Mesenchymal stem cell (in vitro differentiated cells and primary cell): ENCODE measurements at places on chromosomes 12 and 14.
A peak's percentile ranks its signal among the peaks of the same experiment; 100 is the strongest.

GRCh38 chr12:25976289-25976688 is 17.8 kb downstream of the RASSF8 start:
- peaks cover 10% of the 10 kb centered on the region for H3K36me3 ChIP-seq
- no peak overlapping the region for H3K27ac ChIP-seq
- H3K4me3 ChIP-seq: no peak overlapping the region
- H3K4me1 ChIP-seq: peaks cover 3% of the 10 kb centered on the region
- H3K27me3 ChIP-seq: no peaks in the 10 kb centered on the region

- peak; percentile 92 for DNase-seq
- peak overlapping the region; percentile 90 for H3K27ac ChIP-seq
- H3K4me3 ChIP-seq: peak overlapping the region; percentile 57
These were observed 153.6 kb downstream of the PHLDA1 start for GRCh38 chr12:75877763-75878621.

GRCh38 chr14:53180272-53181221 is 27.4 kb upstream of the DDHD1 start:
- no peaks in the 10 kb centered on the region for H3K36me3 ChIP-seq
- no peak overlapping the region for H3K27ac ChIP-seq
- DNase-seq: peak; percentile 57
- no peaks in the 10 kb centered on the region for H3K27me3 ChIP-seq
- H3K4me1 ChIP-seq: peaks cover 1% of the 10 kb centered on the region

DNA sequence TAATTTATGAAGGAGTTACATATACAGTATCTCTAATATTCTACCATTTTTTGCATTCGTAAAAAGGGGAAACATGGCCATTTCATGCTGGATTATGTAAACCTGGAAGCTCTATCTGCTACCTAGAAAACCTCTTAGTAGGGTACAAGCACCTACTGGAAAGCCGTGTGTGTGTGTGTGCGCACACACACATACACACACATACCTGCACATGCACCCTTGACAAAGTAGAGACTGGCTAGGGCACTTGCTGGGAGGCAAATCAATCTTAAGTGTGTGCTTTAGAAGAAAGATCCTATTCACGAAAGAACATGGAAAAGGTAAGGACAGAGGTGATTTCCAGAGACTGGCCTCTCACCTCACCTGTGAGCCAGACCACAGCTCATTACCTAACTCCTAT is 190.8 kb downstream of the SLC5A8 start:
- DNase-seq: no peak
- H3K27ac ChIP-seq: peak overlapping the region; percentile 84
- H3K4me3 ChIP-seq: no peak overlapping the region
- H3K27me3 ChIP-seq: no peaks in the 10 kb centered on the region

DNA sequence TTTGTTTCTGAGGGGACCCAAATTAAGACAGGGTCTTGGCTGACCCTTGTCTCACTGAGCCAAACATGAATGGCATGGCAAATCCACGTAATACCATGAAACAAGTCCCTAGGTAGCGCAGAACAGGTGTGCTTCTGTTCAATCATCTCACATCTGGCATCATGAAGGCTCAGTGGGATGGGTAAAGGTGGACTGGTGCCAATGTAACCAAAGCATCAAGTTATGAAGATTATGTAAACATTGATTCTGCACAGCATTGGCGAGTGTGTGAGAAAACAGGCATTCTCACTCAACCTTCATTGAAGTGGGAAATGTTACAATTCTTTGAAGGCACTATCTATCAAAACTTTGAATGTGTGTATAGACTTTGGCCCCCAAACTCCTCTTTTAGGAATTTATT is 41.9 kb downstream of the PTGER2 start:
- peaks cover 7% of the 10 kb centered on the region for H3K4me1 ChIP-seq
- peak overlapping the region; percentile 75 for H3K27ac ChIP-seq
- no peak overlapping the region for H3K4me3 ChIP-seq
- no peaks in the 10 kb centered on the region for H3K27me3 ChIP-seq
- DNase-seq: no peak

GRCh38 chr12:9991876-9992275 is 7.0 kb downstream of the CLEC1B start:
- no peak for DNase-seq
- H3K27me3 ChIP-seq: no peaks in the 10 kb centered on the region
- H3K4me1 ChIP-seq: no peaks in the 10 kb centered on the region
- H3K4me3 ChIP-seq: no peak overlapping the region

- H3K27me3 ChIP-seq: no peaks in the 10 kb centered on the region
- DNase-seq: no peak
- no peaks in the 10 kb centered on the region for H3K36me3 ChIP-seq
- H3K27ac ChIP-seq: no peak overlapping the region
These were observed 256.2 kb downstream of the DAD1 start for GRCh38 chr14:22332686-22333421.

DNA sequence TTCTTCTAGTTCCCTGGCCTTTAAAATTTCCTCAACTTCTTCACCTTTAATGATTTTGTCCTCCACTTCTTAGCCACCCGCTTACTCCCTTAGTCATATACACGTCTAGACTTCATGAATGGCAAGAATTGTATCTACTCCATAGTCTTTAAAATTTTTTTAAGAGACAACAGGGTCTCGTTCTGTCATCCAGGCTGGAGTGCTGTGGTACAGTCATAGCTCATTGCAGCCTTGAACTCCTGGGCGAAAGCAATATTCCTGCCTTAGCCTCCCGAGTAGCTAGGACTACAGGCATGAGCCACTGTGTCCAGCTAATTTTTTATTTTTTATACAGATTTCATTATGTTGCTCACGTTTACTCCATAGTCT is 47.9 kb downstream of the BBS10 start:
- H3K4me3 ChIP-seq: no peak overlapping the region
- H3K36me3 ChIP-seq: no peaks in the 10 kb centered on the region
- DNase-seq: no peak
- H3K27ac ChIP-seq: peak overlapping the region; percentile 8

- no peak overlapping the region for H3K4me3 ChIP-seq
- H3K27ac ChIP-seq: no peak overlapping the region
- H3K27me3 ChIP-seq: no peaks in the 10 kb centered on the region
- DNase-seq: no peak
These were observed 84.8 kb downstream of the NRXN3 start for GRCh38 chr14:78254911-78255461.

GRCh38 chr12:28898038-28898437 is 251.0 kb upstream of the FAR2 start:
- H3K4me3 ChIP-seq: no peak overlapping the region
- no peaks in the 10 kb centered on the region for H3K36me3 ChIP-seq
- DNase-seq: no peak
- H3K27ac ChIP-seq: no peak overlapping the region

DNA sequence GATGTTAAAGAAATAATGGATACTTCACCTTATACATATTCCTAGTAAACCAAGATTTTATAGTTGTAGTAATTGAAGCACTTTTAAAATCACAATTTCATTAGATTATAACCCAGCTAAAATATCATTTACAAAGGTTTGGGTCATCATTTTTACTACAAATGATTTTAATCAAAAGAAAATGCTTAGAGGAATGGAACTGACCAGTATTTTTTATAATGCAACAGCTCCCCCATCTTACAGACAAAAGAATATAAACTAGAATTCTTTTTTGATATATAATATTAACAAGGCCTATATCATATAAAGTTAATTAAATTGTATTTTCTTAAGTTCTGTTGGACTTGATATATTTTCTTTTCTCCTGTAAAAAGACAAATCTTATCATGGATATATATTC is 20.4 kb upstream of the LRFN5 start:
- no peak overlapping the region for H3K27ac ChIP-seq
- no peak for DNase-seq
- H3K4me1 ChIP-seq: no peaks in the 10 kb centered on the region
- H3K4me3 ChIP-seq: no peak overlapping the region
- no peaks in the 10 kb centered on the region for H3K27me3 ChIP-seq

DNA sequence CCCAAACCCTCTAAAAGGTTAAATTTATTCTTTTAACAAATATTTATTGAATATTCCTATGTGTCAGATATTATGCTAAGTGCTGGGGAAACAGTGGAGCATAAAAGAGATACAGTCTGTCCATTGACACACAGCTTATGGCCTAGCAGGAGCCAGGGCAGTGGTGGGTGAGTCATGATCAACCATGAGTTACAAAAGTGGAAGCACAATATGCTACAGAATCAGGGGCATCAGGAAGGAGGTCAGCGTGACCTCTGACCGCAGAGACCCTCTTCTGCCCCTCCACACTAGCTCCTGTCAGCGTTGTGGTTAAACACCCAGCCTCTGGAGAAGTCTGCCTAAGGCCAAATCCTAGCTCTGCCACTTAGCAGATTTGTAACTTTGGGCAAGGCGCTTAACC is 4.7 kb upstream of the PPP1R1A start:
- peaks cover 28% of the 10 kb centered on the region for H3K4me1 ChIP-seq
- H3K27ac ChIP-seq: peak overlapping the region; percentile 74
- no peak overlapping the region for H3K4me3 ChIP-seq
- peaks cover 33% of the 10 kb centered on the region for H3K27me3 ChIP-seq
- no peak for DNase-seq

GRCh38 chr12:112988224-112988623 is 9.9 kb downstream of the OAS2 start:
- no peak overlapping the region for H3K4me3 ChIP-seq
- peaks cover 38% of the 10 kb centered on the region for H3K36me3 ChIP-seq
- no peaks in the 10 kb centered on the region for H3K27me3 ChIP-seq

DNA sequence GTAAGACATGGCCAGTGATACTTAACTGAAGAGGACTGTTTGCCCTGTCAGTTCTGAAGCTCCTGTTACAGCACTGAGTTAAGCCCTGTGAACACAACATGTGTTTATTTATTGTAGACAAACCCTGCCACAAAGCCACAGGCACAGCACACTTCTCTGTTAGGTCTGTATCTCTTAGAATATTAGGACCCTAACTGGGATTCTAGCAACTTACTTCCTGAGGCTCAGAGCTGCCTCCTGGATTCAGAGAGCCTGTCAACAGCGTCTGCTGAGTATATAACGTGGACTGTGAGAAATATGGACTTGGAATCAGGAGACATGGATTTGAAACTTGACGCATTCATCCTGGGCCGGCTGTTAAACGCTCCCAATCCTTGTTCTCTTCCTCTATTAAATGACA is 135.0 kb upstream of the HIF1A start:
- peak; percentile 83 for DNase-seq
- H3K27ac ChIP-seq: peak overlapping the region; percentile 98
- H3K4me3 ChIP-seq: no peak overlapping the region

DNA sequence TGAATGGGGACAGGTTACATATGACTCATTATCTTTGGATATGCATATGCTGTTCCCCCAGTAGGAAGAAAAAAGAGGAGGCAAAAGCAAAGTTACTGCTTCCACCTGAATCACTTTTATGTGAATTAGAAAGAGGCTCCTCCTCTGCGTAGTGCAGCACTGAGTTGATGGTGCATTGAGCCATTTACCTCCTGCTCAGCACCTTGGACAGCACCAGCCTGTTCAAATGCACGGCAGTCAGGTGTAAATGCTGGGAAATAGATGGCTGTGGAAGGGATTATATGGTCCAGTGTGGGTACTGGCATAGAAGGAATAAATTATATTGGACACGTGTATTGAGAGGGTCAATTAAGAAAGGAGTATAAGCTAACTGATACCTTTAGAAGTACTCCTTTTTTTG is 541.9 kb upstream of the SEL1L start:
- H3K27me3 ChIP-seq: no peaks in the 10 kb centered on the region
- no peak overlapping the region for H3K4me3 ChIP-seq
- no peaks in the 10 kb centered on the region for H3K4me1 ChIP-seq
- DNase-seq: no peak
- H3K27ac ChIP-seq: no peak overlapping the region

- H3K4me1 ChIP-seq: no peaks in the 10 kb centered on the region
- DNase-seq: no peak
- peaks cover 24% of the 10 kb centered on the region for H3K27me3 ChIP-seq
- no peaks in the 10 kb centered on the region for H3K36me3 ChIP-seq
- H3K4me3 ChIP-seq: no peak overlapping the region
These were observed 449.2 kb downstream of the DPF3 start for GRCh38 chr14:72444701-72445100.

- H3K27ac ChIP-seq: no peak overlapping the region
- H3K27me3 ChIP-seq: no peaks in the 10 kb centered on the region
- H3K4me1 ChIP-seq: no peaks in the 10 kb centered on the region
- no peak for DNase-seq
- no peaks in the 10 kb centered on the region for H3K36me3 ChIP-seq
These were observed 210.0 kb upstream of the SEL1L start for GRCh38 chr14:81743605-81744004.

DNA sequence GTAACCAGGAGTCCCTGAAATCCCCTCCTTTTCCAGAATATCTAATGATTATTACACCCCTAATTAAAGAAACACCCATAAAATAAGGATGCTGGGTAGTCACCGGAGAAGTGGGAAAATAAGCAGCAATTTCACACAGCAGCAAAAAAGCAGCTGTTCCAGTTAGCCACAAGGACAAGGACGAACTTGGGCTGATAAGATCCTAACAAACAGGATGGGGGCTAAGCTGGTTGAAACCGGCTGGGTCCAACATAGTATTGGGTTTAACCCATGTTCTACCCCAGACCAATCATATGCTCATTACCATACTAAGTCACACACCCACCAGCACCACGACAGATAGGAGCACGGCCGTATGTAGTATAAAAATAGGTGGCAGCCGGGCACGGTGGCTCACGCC is 100.7 kb downstream of the RPL10L start:
- no peaks in the 10 kb centered on the region for H3K4me1 ChIP-seq
- no peaks in the 10 kb centered on the region for H3K36me3 ChIP-seq
- H3K27ac ChIP-seq: no peak overlapping the region
- DNase-seq: no peak
- no peak overlapping the region for H3K4me3 ChIP-seq

- H3K4me1 ChIP-seq: peaks cover 15% of the 10 kb centered on the region
- no peak overlapping the region for H3K27ac ChIP-seq
These were observed 21.8 kb downstream of the VDR start for GRCh38 chr12:47882781-47883546.

DNA sequence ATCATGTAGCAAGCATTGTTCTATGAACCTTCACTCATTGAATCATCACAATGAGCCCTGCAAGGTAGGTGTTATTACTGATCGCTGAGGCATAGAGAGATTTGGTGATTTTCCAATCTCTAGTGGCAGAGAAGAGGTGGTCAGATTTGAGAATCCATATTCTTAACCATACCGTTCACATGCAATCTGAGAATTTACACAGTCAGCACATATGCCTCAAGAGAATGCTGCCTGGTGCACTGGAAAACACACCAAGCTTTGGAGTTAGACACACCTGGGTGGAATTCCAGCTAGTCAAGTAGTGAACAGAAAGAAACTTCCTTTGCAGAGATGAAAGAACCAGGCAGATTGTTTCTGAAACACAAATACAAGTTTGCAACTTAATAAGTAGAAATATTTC is 94.1 kb downstream of the LGR5 start:
- H3K27me3 ChIP-seq: no peaks in the 10 kb centered on the region
- no peaks in the 10 kb centered on the region for H3K4me1 ChIP-seq
- DNase-seq: no peak
- no peak overlapping the region for H3K27ac ChIP-seq
